Activated T-helper 2 cell treated with anti-CD3 and anti-CD28 coated beads, Interferon-gamma antibody, Interleukin-2, Interleukin-4, amounts not matched to agents 10 μg/mL and 5 μg/mL and 100 μg/mL, durations not matched to agents 14 hours and 24 hours and 36 hours (primary cell): ENCODE measurements at places on chromosomes 2 and 18. TPM values are rescaled to one million over a fixed set of nuclear protein-coding genes. Genes with fewer than 3 reads are reported as not detected.
A peak's percentile ranks its signal among the peaks of the same experiment; 100 is the strongest.

Gene IL37
- total RNA-seq: not detected in 2 replicates

Gene RBM44
- 0.92 and 1.0 TPM in 2 replicates for total RNA-seq

Gene FARSB
- total RNA-seq: 47.7 and 49.8 TPM in 2 replicates

Gene COL3A1
- total RNA-seq: 0.16 and 0.43 TPM in 2 replicates

Gene TMEFF2
- total RNA-seq: not detected in 2 replicates

Gene BARD1
- total RNA-seq: 33.2 and 34.4 TPM in 2 replicates

Gene QPCT
- total RNA-seq: 0.48 and 0.71 TPM in 2 replicates

Gene UGT1A4
- not detected in 2 replicates for total RNA-seq

Gene CCDC148
- total RNA-seq: not detected in 2 replicates

Gene ZNF521
- not detected in 2 replicates for total RNA-seq

Gene NEU2
- not detected in 2 replicates for total RNA-seq

DNA sequence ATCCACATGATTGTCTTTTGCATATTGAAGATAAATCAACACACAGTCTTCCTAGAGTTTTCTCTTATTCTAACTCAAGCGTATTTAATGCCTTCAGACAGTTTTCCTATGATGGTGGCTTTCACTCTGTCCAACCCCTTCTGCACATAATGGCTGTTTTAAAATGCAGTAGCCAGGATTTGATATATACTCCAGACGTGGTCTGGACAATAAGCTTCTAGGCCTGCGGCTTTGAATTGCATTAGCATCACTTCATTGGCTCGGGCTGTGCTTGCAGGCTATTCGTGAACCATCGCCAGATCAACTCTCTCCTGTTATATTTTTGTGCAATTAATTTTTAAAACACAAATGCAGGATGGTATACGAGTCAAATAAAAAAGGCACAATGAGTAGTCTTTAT is 235.3 kb downstream of the BCL2 start:
- DNase-seq: no peak

DNA sequence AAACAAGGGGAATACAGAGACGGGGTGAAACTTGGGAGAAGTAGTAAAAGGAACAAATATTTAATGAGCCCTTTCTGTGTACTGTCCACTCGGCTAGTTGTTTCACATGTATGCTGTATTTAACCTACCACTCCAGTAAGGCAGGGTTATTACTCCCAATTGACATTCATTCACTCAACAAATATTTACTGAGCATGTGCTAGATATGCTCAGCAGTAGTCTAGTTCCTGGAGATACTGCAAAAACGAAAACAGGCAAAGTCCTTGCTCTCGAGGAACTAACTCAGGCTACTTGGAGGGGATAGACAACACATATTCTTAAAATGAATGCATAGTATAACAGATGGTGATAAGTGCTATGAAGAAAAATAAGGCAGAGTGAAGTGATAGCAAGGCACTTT is 207.3 kb downstream of the SS18 start:
- DNase-seq: no peak

DNA sequence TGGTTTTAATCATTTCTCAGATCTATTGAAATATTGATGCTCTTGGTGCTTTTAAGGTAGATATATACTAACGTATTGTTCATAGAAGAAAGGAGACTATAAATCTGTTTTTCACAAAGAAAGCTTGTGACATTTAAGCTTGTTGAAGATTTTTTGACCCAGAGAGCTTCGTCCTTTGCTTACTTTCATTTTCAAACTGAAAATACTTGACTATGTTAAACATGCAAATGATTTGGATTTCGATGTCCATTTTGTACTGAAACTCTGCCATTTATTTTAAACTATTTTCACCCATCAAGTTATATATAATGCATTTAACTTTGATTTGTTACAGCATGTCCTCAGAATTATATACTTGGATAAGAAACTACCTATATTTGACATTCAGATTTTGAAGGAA is 85.2 kb downstream of the SLC4A10 start:
- DNase-seq: no peak

DNA sequence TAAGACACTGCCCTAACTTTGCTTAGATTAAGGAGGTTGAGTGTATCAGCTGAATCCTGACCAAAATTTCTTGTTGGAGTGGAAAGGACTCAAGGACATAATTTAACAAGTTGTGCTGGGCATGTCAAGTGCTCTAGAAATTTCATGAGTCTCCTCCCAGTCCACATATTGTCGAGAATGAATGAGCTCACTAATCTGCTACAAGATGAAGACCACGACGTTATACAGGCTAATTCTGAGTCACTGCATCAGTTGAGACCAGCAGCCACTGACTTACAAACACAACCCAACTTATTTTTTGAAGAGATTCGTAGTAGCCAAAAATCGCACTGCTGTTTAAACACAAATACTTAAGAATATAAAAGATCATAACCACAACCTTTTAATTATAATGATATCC is 28.7 kb upstream of the SLC8A1 start:
- no peak for DNase-seq

DNA sequence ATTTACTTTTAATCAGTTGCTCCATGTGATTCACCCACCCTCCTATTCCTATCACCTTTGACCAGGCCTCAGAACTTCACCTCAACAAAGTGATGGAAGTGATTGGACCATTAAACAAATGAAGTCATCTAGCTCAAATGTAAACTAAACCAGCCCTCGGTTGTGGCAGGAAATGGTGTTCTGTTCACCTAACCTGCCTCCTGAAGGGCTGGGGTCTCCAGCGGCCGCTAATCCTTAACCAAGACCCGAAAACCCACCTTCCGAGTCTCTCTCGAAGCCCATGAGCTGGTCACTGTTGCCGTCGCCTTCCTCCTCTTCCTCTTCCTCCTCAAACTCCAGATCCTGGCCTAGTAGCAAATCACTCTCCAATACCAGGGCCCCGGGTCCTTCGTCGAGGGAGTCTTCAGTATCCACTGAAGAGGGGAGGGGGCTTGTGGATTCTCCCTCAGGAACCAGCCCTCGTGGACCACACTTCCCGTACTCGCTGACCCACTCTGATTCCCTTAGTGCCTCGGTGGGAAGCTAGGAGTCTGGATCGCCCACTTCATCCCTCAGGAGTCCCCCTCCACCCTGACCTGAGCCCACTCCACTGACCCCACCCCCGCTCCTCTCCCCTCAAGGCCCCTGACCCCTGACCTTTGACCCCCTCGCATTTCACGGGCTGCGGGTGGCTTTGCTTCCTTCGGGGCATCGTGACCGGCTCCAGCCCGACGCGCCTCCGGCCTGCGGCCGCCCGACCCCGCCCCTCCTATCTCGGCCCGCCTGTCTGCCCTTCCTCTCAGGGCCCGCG is 503 bp downstream of the ZNF513 start:
- no peak for DNase-seq

GRCh38 chr2:119085613-119086012 is 72.9 kb downstream of the C1QL2 start:
- no peak for DNase-seq

DNA sequence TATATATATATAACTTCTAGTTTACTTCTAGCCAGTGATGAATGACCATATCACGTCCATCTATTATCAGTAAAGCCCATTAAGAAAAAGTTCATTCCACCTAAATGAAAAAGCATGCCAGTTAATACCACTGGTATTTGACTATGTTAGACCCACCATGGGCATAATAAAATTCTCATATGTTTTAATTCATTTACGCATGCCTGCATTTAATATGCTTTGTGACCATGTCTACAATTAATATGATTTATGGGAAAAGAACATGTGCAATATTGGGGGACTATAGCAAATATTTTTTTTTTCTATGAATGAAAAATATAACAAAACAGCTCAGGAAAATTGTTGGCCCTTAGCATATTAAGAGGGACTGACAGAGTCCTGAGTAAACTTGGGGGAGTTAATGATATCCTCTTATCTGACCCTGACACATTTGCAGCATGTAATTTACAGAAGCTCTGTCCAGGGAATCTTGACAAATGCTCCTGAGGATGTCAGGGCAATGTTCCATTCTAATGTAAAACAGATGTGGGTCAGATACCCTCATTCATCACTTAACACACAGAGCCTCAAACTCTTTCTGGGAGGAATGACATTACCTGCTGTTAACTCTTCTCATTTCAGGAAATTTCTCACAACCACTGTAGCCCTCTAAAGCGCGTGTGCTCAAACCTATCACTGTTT is 90.6 kb downstream of the PAX3 start:
- DNase-seq: no peak

- no peak for DNase-seq
Measured at GRCh38 chr2:234682492-234683228, 185.8 kb upstream of the ARL4C start.

- no peak for DNase-seq
Measured at GRCh38 chr18:10379522-10379921, 74.9 kb upstream of the APCDD1 start.

DNA sequence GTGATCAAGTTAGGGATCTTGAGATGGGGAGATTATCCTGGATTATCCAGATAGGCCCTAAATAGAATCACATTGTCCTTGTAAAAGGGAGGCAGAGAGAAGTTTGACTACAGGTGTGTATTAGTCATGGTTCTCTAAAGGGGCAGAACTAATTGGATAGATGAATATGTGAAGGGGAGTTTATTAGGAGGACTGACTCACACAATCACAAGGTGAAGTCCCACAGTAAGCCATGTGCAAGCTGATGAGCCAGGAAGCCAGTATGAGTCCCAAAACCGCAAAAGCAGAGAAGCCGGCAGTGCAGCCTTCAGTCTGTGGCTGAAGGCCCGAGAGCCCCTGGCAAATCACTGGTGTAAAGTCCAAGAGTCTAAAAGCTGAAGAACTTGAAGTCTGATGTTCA is 275.8 kb downstream of the KCNS3 start:
- DNase-seq: no peak

- no peak for DNase-seq
Measured at GRCh38 chr2:71224935-71225334, 2.0 kb downstream of the PAIP2B start.

DNA sequence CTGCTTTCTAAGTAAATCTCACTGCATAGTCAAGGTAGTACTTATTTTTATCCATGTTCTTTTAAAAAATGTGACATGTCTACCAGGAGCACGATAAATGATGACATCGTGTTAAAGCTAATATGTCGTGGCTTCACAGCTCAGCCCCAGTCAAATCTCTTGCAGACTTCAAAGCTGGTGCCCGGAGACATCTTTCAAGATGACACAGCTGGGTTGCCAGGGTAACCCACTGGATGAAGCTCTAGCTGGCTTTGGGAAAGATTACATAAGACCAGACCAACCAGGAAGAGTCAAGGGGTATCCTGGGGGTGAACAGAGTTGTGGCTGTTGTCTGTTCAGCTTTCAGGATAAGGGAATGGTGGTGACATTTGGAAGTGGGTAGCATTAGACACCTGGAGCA is 67.8 kb downstream of the VSNL1 start:
- no peak for DNase-seq

- no peak for DNase-seq
Measured at GRCh38 chr2:201774546-201774945, 6.2 kb downstream of the ALS2 start.

DNA sequence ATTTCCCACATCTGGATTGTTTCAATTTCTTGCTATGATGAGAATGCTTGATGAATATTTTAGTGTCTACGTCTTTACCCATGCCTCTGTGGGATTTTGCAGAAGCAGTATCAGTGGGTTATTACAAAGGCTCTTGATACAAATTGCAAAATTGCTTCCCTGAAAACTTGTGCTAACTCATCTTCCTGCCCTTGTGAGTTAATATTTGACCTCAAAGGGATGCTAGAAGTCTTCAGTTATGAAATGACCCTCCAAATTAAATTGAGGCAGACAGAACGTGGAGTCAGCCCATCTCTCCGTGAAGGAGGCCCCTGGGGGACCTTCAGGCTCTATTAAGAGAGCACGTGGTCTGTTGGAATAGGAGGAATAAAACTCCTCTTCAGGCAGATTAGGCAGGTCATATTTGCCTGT is 239.2 kb upstream of the HS6ST1 start:
- no peak for DNase-seq

GRCh38 chr2:99354070-99354469 is 16.9 kb downstream of the EIF5B start:
- DNase-seq: no peak

DNA sequence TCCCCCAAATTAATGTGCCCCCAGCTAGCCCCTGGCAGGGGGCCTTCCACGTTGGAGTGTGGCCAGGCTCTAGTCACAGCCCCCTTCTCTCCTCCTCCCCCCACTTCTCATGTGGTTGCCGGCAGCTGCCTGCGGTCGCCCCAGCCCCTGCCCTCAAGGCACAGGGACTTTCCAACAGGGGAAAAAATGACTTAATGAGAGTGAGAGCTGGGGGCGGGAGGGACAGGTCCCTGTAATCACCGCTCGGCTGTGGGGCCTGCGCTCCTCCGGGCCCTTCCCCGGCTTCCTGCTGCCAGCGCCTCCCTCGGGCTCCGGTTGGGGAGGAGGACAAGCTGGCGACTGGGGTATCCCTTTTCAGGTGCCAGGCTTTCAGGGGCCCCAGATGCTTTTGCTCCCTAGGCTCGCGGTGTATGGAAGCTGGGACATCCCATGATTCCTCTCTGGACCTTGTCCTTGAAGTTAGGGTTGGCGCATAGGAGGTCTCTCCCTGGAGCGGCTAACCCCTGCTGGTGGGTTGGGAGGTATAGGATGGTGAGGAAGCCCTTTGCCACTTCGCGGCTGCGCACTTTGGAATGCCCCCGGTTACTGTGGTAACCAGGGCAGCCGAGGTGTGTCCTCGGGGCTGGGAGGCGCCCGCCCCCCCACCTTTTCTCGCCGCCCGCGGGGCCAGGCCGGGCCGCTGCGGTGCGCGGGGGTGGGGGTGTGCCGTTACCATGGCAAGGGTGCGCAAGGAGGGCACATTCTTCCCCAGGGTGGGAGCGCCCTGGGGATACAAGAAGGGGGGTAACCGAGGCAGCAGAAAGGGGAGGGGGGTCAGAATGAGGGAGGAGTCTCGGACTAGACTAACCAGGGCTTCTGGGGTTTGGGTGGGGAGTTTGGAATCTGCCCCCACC is 16.1 kb downstream of the WNT10A start:
- DNase-seq: peak; percentile 82

GRCh38 chr2:138306626-138307025 is 194.9 kb upstream of the SPOPL start:
- DNase-seq: no peak
